ENCODE measurements at places on chromosomes 4 and X. TPM values are rescaled to one million over a fixed set of nuclear protein-coding genes. Genes with fewer than 3 reads are reported as not detected.

PALLD gene
- 50.0 TPM for total RNA-seq

FRAS1 gene
- 1.9 TPM for total RNA-seq

DMRTC1 gene
- total RNA-seq = not detected

ADGRG2 gene
- total RNA-seq = 0.63 TPM

RS1 gene
- total RNA-seq = not detected

NOX1 gene
- total RNA-seq = not detected

SASH3 gene
- not detected for total RNA-seq

INTU gene
- 6.6 TPM for total RNA-seq

MTMR8 gene
- not detected for total RNA-seq

CLGN gene
- 9.3 TPM for total RNA-seq

RBM46 gene
- not detected for total RNA-seq

MAOA gene
- total RNA-seq = 1.9 TPM

SPON2 gene
- 0.29 TPM for total RNA-seq

GRCh38 chr4:12588582-12588981, 895.6 kb downstream of the RAB28 start:
- DNase-seq = no peak

DNA sequence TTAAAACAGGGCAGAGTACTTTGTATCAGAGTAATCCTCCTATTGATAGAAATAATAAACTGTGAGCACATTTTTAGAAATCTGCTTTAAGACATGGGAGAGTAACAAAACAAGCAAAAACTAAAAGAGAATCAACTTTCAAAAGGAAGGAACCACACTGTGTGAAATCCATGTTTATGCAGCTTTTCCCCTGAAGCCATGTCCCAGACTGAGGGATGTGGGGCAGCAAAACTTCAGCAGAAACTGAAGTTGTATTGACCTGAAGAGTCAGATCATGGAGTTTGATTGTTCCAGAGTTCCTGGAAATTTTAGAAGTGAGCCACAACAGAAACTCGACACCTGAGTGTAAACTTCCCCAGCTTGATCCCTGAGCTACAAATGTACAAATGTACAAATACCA, 53.2 kb downstream of the COMMD8 start:
- no peak for DNase-seq

DNA sequence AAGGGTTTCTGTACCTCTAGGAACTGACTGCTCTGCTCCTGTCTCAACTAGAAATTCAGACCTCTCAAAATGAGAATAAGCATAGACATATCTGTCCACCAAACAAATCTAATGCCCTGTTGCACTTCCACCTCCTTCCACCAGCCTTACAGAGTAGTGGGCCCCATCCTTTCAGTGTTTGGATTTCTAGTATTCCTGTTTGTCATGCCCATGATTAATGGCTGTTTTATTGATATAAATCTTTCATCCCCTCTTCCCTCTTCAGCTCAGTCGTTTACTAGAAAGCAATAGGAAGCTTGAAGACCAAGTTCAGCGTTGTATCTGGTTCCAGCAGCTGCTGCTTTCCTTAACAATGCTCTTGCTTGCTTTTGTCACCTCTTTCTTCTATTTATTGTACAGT, 46.2 kb downstream of the MOSPD2 start:
- no peak for DNase-seq

GRCh38 chr4:153273751-153274150, 69.5 kb downstream of the TRIM2 start:
- no peak for DNase-seq

GRCh38 chr4:27189683-27190082, 329.0 kb downstream of the STIM2 start:
- no peak for DNase-seq

GRCh38 chrX:71919431-71919830, 8.8 kb downstream of the NHSL2 start:
- DNase-seq = peak; percentile 29

DNA sequence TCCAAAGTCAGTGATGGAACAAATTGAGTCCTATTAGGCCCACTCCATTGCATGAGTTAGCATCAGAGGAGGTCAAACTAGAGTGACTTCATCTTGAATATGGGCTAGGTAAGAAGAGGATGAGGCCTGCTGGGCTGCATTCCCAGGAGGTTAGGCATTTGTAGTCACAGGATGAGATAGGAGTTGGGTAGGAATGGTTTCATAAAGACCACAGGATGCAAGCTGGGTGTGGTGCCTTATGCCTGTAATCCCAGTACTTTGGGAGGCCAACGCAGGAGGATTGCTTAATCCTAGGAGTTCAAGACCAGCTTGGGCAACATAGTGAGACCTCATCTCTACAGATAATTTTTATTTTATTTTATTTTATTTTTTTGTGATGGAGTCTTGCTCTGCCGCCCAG, 26.8 kb downstream of the PDGFRA start:
- DNase-seq = peak; percentile 24

DNA sequence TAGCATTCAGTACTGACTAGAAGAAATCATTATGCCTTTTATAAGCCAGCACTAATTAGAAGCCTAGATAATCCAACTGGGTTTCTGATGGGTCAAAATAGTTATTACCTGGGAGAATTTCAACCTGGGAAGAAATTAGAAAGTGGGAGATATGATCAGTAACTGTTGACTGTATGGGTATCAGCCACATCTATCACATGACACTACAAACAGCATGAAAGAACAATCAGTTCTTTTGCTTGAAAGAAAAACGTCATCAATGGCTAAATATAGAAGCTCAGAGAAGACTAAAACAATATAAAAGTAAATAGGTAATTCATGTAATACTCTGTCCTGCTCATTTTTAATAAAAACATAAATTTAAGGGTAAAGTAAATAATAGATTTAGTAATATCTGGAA, 145.1 kb downstream of the CAMK2D start:
- no peak for DNase-seq

DNA sequence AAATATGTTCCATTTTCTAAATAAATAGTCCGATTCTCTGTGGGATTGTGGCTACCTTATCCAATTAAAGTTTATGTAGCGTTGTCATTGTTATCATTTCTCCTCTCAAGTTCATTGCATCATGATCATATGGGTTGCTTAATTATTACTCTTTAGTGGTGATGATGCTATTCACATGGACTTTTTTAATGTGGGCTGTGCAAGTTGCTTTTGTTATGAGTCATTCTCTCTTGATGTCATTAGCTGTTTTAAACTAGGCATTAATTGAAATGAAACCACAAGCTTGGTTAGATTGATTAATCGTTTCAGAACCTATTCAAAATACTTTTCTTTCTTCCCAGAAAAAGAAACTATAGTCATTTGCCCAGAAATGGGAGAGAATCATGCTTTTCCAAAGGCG, 38.2 kb downstream of the NHS start:
- DNase-seq = no peak

- no peak for DNase-seq
Measured at GRCh38 chr4:148653681-148654080, 211.5 kb upstream of the NR3C2 start.

DNA sequence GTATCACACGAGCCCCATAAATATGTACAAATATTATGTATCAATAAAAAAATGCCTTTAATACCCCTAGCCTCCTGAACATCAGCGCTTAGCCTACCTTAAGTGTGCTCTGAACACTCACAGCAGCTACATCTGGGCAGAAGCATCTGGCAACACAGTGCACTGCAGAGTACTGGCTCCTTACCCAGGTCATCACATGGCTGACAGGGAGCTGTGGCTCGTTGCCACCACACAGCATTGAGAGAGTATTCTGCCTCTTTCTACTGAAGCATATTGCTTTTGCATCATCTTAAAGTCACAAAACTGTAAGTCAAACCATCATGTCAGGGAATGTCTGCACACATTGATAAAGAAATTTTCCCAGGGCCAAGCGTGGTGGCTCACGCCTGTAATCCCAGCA, 55.2 kb downstream of the TRIML1 start:
- no peak for DNase-seq

DNA sequence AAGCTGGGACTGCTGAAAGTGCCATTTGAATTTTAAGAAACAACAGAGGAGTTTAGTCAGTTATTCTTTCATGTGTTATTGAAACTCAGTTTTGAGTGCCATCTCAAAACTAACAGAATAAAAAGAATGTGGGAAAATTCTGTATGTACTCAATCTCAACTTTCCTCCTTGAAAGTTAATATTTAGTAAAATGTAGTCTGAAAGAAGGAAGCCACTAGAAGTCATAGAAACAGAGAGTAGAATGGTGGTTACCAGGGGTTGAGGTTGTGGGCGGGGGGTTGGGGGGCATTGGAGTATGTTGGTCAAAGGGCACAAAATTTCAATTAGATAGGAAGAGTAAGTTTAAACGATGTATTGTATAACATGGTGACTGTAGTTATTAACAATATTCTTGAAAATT, 628.3 kb upstream of the MAGEB2 start:
- no peak for DNase-seq

DNA sequence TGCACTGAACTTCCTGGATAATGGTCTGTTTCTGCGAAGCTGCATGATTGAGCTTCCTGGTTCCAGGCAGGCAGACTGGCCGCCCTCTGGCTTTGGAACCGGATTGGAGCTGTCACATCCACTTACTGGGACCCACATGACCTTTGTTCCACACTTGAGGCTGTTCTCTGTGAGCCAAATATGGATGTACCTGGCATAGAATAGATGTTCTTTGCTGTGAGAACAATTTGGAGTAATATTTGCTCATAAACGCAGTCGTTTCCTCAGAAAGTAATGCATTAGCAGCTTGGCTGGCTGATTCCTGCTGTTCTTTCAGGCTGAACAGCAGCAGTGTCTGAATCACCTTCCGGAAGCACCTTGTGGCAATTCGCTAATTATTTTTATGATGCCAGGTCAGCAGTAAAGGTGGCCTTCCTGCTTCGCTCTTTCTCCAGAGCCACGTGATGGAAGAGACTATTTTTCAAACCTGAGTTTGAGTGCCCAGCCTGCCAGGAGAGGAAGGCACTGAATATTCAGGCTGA, 78.1 kb upstream of the BOD1L1 start:
- DNase-seq = peak; percentile 21

DNA sequence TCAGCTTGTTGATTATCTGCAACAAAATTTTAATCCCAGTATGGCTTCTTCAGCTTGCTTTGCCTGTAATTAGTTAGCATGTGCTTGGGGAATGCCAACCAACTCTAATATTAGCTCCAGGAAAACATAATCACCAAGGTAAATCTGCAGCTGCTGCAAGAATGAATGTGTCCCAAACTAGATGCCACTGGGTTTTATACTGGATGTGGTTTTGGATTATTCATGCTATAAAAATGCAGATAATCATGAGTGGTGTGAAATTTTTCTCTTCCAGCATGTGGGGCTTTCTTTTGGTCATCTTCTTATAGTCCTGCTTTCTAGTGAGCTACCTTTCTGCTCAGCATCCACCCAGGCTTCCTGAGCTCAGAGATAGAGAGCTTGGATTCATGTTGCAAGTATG, 295.9 kb upstream of the CASK start:
- peak; percentile 1 for DNase-seq

DNA sequence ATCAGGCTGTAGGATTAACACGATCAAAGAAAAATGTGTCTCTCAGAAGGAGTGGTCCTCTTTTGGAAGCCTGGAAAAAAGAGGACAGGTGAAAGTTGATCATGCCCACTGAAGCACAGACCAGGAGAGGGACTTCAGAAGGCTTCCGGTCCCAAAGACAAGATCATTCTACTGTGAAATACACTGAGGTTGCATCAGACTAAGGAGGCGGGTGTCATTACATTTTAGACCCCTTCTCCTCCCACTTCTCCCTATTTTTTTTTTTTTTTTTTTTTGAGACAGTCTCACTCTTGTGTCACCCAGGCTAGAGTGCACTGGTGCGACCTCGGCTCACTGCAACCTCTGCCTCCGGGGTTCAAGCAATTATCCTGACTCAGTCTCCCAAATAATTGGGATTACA, 67.5 kb downstream of the RBM47 start:
- no peak for DNase-seq

DNA sequence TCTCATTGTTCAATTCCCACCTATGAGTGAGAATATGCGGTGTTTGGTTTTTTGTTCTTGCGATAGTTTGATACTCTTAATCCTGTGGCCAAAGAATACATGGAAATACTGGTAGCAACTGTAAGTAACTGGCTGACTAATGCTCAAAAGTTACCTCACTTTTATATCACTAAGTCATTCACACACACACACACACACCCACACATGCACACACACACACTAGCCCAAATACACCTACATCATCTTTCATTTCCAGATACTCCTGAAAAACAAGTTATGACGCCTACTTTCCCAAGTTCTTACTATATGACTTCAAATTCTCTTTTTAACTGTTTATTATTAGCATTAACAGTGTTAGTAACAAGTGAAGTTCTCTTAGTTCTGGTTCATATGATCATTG, 101.3 kb downstream of the DCHS2 start:
- no peak for DNase-seq

- DNase-seq = peak; percentile 64
Measured at GRCh38 chr4:110163327-110164069, 34.9 kb downstream of the ELOVL6 start.

GRCh38 chr4:153476829-153477574, 10.8 kb downstream of the TMEM131L start:
- DNase-seq = no peak

- no peak for DNase-seq
Measured at GRCh38 chrX:16199343-16199742, 32.1 kb downstream of the MAGEB17 start.

DNA sequence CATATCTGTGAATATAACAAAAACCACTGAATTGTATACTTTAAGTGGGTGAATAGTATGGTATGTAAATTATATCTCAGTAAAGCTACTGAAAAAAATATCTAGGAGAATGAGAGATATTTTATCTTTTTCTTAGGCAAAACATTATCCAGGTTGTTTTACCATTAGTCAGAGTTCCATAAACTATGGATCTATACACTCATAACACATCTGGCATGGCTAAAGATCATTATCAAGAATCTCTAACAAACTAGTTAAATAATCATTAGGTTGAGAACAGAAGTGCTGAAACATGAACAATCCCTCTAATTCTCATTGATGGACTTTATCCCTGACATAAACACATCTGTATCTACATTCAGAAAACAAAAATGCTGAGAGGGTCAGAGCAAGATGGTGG, 15.6 kb downstream of the MED14 start:
- DNase-seq = no peak

- DNase-seq = no peak
Measured at GRCh38 chrX:134513091-134513490, 53.1 kb downstream of the HPRT1 start.

DNA sequence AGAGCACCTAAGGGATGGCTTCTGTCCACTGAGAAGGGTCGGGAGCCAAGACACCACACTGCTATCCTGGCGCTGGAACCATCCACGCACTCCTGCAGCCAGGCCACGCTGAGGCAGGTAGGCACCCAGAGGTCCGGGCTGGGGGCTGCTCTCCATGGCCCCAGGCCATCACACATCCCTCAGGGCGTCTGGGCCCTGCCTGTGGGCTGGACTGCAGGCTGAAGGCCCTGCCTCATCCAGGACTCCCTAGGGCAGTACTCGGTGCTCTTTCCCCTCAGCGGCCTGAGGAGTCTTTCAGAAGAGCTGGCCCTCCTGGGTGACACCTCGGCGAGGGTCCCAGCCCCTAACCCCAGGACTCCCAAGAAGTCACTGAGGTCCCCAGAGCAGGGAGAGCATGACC, 17.7 kb downstream of the FGFR3 start:
- DNase-seq = no peak

DNA sequence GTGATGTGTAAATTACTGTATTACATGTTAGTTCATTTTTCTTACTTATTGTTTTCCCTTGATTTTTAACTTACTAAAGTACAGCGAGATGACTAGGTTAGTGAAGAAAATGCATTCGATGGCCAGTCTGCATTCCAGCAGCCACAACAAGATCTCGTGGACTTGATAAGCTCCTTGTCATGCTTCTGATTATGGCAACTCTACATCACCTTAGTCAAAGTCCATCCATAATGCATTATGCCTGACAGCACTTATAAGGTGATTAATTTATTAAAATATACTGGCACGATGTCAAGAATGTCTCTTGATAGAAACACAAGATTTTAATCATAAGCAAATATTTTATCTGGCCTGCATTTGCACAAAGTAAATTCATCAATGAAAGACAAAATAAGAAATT, 109.9 kb upstream of the NAP1L5 start:
- no peak for DNase-seq

Data from Daoy (cell line).